ENCODE measurements at places on chromosomes 2 and 18. TPM values are rescaled to one million over a fixed set of nuclear protein-coding genes. Genes with fewer than 3 reads are reported as not detected.

DNA sequence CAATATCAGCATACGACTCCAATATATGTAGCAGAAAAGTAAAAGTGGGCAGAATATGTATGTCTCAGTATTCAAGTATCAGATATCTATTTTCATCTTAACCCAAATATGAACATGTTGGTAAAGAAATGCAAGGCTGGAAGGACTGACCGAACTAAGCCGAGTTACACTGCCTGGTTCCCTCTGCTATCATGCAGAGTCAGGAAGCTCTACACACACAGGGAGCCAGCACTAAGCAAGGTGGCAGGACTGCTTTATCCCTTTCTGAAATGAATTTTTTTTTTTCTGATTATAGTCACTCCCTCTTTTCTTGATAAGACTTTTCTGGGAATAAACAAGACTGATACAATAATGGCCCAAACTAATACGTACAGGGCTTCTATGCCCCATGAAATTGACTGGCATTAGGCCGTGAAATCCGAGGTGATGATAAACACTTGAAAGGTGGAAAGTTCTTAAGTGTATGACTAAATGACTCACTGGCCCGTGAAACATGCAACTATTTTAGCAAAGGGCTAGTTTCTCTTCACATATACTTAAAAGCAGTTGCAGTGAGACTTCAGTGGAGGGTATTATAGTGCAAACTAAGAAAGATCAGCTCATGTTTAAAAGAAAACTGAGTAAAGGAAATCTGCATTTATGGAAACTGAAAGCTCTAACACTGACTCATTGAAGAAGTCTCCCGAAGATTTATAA lies 14.9 kb downstream of the DPP4 start:
- DNase-seq = no peak

- no peak for DNase-seq
Observed at GRCh38 chr2:205585449-205586383, 96.6 kb upstream of the NRP2 start.

DNA sequence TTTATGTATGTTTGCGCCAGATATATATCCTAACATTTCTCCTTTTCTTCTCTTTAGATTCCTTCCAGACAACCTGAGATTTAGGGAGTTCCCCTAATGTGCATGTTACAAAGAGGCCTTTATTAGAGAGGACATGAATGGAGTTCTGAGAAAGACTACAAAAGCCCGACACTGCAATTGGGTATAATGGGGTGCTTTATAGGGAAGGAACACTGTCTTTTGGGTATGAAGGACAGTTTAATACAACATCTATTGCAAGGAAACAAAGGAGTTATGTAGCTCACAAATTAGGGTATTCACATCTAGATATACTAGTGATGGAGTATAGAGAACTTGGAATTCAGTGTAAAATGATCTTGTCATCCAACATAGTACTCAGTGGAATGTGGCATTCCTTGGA lies 383.8 kb downstream of the FIGN start:
- no peak for DNase-seq

- DNase-seq = no peak
Observed at GRCh38 chr2:11144077-11144737, 11.1 kb upstream of the SLC66A3 start.

GRCh38 chr18:58325494-58325893 lies 281.5 kb downstream of the NEDD4L start:
- no peak for DNase-seq

Gene LPIN1
- 149 TPM for total RNA-seq

Gene IL36G
- total RNA-seq = not detected

Gene RAB17
- 0.26 TPM for total RNA-seq

GRCh38 chr2:215787565-215788178 lies 225.7 kb downstream of the MREG start:
- DNase-seq = no peak

DNA sequence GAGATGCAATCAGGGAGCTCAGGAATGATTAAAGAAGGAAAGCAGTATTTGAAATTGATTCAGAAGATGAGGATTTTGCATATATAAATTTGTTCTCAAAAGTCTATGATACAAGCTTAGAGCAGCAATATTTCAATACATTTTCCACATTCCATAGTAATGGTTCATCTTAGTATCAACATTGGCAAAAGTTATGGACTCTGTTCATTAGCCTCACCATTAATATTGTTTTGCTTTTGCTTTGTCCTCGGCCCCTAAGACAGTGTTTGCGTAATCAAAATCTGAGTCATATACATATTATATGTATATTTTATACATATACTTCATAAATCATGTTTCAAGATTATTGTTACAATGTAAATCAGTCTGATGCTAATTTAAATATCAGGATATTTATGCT lies 176.6 kb downstream of the CNTNAP5 start:
- DNase-seq = no peak

Gene RASGRP3
- 0.50 TPM for total RNA-seq

Gene POTEE
- not detected for total RNA-seq

DNA sequence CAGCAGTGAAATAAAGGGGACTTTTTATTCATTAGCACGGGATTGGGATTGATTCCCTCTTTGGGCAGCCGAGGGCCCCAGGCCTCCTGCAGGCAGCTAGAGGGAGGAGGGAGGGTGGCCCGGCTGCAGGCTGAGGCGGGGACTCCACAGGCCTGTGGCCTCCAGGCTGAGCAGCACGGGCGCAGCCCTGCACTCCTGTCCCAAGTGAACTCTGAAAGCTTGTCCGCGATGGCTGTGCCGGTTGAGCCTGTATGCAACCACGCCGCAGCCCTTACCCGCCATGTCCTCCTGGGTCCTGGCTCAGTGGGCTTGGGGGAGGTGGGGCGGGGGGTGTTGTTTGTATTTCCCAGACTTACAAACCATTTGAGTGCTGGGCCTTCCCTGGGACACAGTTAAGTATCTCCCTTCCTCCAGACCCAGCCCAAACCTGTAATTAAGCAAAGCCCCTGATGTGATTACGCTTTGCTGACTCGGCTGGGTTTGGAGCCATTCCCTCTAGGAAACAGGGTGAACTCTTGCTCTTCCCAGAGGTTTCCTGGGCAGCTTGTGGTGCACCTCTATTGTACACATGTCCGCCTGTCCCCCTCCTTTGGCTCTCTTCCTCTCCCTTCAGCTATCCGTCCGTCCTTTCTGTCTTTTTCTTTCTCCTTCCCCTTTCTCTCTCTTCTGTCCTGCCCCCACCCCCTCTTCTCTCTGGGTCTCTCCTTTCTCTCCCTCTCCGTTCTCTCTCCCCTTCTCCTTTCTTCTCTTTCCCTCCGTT lies 5.3 kb downstream of the GLI2 start:
- DNase-seq = peak; percentile 55
